Stimulated activated CD4-positive, alpha-beta T cell treated with anti-CD3 and anti-CD28 coated beads, TNF-alpha, amount 100 ng/mL, for 24 hours (primary cell): ENCODE measurements at places on chromosomes 11 and 22.

- DNase-seq: no peak
These were observed at the start of gene BTG4 for GRCh38 chr11:111512296-111513239. Gene BTG4, minus strand, starts transcription at chr11:111512386. Its CDS starts 13,610 bp downstream, at chr11:111498776.

DNA sequence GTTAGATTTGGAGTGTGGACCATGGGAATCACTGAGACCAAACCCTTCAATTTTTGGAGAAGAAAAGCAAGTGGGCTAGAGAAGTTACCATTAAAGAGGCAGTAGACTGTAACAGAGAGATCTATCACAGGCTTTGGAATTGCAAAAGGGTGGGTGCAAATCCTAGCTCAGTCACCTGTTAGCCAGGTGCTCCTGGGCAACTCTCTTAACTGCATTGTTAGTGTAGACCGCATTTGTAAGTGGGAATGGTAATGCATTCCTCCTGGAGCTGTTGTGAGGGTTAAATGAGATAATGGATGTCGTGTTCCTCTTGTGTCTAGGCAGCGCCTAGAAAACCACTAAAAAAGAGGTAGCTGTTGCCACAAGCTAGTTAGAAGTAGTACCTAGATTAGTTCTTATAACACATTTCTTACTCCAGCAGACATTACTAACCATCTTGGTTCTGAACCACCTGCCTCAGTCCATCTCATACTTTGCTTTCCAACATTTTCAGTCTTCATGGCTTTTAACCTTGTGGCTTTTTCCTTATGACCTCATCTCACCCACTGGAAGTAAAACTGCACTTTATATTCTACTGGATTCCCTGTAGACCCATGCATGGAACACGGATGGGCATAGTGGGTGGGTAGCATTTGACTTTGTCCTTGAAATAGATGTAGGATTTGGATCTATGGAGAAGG lies 153.0 kb downstream of the HIPK3 start:
- DNase-seq: no peak

DNA sequence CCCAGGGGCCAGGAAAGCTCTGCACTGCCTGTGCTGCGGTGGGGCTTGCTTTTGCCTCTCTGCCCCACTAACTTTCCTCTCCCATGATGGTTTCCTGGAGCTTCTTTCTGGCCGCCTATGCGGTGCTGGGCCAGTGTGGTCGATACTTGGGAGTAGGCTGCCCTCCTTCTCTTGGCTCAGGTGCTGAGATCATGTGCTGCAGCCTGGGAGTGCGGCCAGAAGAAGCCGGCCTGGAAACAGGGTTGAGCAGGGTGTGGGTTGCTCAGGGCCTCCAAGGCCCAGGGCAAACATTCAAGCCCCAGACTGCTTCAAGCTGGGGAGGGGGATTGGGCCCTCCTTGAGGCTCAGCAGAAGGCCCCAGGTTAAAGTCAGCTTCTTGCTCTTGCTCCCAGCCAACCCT lies 125.0 kb downstream of the NTM start:
- DNase-seq: no peak

DNA sequence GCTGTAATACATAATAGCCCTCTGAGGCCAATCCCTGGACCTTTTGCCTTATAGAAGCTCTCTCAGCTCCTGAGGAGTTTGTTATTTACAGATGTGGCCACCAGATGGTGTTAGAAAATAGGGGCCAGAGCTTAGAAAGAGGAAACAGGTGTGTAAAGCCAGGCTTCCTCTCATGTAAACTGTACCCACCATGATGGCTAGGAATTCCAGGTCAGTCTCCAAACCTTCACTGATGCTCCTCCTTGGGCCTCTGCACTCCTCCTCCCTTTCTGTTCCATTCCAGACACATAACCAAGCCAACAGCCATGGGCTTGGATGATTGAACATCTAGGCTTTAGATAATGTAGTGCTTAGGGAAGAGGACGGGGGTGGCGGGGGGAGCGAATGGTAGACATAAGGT lies 39.7 kb downstream of the USP35 start:
- DNase-seq: no peak

DNA sequence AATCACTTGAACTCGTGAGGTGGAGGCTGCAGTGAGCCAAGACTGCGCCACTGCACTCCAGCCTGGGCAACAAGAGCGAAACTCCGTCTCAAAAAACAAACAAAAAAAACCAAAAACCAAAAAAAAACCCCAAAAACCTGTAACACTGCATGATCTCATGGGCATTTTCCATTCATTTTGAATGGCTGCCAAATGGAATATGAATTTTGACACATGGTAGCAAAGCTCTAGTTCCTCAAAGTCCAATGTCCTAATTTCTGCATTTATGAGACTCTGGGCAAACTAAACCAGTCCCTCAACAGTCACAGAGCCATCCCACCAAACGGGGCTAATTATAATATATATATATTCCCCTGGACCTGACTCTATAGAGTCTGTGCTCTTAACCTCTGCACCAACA lies 61.8 kb downstream of the SGSM3 start:
- DNase-seq: no peak

- no peak for DNase-seq
These were observed 399.1 kb upstream of the DDI1 start for GRCh38 chr11:103637295-103637694.

DNA sequence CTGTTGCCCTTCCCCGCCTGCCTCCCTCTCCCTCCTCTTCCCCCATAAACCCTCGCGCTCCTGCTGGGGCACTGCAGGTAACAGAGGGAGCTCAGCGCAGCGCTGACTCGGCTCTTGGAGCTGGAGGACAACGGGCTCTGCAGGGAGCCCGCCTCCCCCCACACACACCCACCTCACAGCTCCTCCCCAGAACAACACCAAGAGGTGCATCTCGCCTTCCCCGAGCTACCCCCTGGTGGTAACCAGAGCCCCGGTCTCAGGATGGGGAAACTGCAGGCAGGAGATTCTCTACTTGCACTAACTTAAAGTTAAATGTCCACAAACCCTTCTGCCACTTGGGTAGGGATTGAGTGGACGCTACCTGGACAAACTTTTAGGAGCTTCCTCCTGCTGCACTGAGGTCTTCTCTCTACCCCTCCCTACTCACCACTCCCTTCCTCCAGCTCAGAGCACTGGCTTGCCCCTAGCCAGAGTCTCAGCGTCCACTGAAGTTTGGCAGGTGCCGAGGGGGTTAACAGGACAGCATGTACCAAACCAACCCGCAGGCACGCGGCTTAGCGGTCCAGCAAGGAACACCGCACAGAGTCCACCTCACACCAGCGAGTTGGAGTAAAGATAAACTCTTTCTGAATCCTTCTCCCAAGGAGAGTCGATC lies 4.0 kb upstream of the SCN4B start:
- DNase-seq: peak; percentile 20

DNA sequence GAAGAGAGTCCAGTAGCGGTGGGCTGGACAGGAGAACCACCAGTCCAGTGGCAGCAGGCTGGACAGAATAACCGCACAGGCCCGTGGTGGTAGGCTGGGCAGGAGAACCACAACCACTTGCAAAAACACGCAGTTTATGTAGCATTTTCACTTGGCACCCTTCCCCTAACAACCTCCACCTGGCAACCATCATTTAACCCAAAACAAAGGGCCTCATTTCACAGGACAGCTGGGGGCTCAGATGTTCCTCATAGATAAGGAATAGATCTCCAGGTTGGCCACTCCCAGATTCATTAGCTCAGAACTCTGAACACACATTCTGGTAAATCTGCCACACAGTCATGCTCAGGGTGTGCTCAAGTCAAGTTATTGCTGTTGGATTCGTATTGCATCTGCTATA lies 41.2 kb downstream of the SYTL2 start:
- DNase-seq: no peak

DNA sequence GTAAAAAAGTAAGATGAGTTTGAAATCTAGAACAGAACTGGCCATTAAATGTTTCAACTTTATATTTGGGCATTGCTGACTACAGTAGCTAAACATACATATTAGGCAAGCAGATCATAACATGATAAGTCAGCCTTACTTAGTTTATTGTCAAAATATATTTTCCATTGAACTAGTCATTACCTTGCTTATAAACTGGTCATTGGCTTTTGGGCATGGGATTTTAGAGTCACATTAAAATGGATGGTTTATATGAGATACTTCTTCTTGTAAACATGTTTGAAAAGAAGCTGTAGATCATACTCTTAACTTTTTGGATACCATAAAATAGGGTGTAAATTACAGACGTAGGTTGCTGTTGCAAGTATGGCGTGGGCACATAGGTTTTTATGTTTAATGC lies 2.7 kb downstream of the HIPK3 start:
- no peak for DNase-seq

- no peak for DNase-seq
These were observed 127.0 kb downstream of the MICAL2 start for GRCh38 chr11:12237381-12237784.

DNA sequence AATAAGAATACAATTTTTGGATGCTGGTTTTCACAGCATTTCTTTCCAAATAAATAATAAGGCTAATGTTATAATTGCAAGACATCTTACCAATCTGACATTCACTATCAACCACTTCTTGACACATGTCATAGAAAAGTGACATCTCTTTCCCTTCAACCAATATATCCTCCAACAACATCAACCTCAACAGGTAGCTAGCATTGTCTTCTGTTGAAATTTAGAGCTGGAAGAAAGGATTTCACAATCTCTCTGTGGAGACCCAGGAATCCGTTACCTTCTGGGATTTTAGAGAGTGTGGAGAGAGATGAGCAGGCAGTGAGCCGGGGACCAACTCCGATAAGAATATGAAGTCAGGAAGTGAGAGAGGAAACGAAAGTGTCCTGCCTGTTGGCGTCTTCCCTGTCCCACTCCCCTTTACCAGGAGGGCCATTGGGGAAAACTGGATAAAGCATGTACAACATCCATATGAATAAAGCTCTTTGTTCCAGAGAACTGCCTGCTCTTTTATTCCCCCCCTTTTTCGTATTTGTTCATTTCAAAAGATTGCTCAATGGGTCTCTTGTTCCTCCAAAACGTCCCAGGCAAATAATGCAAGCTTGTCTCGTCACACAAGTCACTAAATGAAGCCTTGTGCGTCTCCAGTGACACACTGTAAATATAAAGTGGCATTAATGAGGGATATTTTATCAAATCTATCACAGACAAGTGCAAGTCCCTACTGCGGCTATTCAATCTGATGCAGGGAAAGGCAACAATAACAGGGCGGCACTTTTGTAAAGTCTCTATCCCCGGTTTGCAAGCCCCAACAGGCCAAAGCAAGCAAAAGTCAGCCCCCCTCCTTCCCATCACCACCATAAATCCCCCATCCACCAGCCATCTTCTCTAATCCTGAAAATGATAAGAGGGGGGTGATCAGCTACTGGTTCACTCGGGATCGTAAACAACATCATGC lies 3.4 kb downstream of the CADM1 start:
- no peak for DNase-seq

- DNase-seq: no peak
These were observed 62.8 kb downstream of the DEUP1 start for GRCh38 chr11:93393386-93393785.

DNA sequence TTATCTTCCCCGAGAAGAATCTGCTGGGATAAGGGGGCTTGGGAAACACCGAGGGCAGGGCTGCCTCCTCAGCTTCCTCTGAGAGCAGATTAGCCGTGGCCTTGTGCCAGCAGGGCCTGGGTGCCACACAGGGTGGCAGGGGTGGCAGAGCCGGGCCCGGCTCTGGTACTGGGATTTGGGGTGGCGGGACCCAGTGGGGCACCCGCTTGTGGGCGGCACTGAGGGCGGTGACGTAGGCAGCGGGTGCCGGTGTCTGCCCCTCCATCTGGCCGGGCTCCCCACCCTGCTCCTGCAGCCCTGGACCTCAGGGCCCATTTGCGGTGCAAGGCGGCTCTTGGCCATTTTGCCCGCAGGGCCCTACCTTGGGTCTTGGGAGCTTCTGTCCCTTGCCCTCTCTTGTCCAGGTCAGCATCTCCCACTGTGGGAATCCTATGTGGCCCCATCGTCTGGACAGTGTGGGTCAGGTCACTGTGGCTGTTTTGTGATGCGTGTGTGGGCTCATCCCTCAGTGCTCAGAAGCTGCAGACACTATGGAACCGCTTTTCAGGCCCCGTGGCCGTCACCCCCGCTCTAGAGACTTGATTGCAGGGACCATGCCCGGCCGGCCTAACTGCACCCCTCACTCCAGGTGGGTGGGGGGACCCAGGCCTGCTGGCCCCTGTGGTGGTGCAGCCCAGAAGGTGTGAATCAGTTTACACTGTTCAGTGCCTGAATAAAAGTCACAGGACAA lies 29.7 kb upstream of the KRTAP5-6 start:
- no peak for DNase-seq

DNA sequence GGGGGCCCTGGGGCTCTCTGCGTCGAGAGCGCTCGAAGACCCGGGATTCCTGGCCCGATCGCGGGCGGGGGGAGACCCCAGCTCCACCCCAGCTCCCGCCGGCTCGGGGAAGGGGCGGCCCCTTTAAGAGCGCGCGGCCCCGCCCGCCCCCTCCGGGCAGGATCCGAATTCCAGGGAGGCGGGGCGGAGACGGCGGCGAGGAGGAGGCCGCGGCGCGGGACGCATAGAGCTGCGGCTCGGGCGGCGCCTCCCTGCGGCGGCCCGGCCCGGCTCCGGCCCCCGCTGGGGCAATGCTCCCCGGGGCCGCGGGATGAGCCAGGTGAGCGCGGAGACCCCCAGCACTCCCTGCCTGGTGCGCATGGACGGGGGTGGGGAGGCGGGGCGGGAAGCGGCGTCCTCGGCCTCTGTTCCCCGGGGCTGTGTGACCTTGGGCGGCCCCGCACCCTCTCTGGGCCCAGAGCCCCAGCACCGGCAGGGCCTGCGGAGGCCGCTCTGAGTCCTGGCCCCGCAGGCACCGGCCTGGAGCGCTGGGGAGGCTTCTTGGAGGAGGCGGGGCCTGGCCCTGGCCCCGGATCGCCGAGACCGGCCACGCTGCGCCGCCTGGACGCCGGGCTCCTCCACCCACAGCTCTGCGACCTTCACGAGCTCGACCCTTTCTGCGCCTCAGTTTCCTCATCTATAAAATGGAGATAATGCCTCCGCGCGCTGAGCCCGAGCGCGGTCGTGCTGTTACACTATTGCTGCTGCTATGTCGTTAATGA lies 565 bp downstream of the GAS2L1 start:
- no peak for DNase-seq

GRCh38 chr11:126926376-126926791 lies 74.2 kb downstream of the KIRREL3 start:
- DNase-seq: no peak

DNA sequence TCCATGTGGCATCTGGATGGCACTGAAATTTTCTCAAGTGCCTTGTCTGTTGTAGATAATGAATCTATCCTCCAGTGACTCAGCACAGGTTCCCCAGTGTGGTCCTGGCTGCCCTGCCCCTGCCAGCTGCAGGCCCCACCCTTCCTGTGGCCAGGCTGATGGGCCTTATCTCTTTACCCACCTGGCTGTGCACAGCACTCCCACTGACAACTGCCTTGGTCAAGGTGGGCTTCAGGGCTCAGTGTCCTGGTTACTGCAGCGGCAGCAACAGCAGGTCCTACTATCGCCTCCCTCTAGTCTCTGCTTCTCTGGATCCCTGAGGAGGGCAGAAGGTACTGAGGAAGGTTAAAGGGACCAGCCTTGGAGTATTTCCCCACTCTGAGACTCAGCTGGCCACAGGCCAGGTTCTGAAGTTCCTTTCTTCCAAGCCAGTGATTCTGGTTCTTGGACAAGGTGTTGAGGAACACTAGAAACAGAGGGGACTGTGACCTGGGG lies 3.1 kb downstream of the HMBS start:
- no peak for DNase-seq
